ENCODE measurements at places on chromosomes 2 and 18.

DNA sequence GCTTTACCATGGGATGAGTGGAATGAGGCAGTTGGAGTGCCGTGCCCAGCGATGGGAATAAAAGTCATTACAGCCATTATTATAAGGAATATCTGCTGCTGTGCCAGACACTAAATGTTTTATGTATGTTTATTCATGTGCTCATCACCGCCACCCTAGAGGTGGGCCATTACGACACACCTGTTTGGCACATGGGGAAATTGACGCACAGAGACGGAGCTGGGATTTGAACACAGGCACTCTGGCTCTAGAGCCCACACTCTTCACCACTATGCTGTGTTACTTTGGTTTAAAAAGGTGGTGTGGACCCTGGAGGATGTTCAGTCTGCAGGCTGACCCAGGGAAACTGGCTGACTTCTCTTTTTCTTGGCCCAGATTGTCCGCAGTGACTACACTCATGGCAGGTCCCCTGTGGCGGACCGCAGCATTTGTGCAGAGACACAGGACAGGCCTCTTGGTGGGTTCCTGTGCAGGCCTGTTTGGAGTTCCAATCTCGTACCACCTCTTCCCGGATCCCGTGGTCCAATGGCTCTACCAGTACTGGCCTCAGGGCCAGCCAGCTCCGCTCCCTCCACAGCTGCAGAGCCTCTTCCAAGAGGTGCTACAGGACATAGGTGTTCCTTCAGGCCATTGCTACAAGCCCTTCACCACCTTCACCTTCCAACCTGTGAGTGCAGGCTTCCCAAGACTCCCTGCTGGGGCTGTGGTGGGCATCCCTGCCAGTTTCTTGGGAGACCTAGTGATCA, 1.6 kb downstream of the TMEM177 start:
- no peak for DNase-seq

DNA sequence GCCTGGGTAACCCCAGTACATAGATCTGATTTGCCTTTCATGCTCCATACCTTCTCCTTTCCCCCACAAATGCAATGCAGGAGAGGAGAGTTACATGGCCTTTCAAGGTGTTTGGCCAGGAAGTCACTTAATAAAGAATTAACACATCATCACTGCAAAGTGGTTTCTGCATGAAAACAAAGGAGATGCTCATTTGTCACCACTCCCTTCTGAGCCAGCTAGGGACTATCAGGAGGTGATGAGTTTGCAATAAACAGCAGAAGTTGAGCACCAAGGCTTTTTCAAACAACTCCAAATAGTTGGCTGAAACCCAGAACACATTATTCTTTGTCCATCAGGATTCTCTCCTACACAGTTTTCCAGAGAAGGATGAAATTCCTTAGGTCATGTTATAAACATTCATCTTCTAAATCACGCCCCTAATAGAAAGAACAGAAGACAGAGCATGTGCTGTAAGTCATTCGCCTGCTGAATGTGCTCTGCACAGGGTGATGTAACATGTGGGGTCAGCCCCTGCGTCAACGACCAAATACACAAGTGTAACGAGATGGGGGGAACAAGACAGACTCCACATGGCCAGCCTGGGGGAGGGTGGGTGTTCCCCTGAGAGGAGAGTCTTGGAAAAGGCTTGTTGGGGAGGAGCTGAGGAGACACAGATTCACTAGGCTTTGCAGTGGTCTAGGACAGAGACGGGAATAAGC, 87.3 kb upstream of the RMDN2 start:
- no peak for DNase-seq

DNA sequence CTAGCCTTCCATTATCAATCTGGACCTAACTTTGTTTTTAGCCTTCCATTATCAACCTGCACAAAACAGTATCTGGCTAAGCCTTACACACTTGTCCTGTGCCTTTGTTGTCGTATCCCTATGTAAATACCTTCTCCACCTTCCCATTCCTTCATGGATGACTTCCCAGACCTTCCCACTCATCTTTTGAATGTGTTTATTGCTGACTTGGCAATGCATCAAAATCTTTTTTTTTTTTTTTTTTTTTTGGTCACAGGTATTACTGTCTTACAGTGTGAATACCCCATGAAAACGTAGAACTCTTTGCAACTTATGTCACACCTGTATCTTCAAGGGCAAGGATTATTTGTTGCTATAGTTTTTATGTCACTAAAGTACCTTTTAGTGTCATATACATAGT, 25.7 kb downstream of the RPE start:
- no peak for DNase-seq

DNA sequence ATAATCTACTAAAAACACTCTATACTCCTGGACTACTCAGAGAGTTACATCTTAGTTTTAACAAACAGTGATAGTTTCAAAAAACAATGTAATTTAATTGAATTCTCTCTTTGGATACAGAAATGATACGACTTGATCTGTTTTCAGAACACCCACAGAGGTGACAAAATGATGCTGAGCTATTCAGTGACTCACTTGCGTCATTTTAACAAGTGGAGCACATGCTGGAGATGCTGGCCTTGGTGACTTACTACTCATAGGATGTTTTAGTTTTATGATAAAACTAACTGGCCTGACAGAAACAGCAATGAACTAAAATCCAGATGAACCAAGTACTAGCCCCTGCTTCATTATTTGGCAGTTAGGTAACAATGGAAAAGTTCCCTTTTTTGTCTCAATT, 101.3 kb upstream of the ITGB6 start:
- DNase-seq, result no peak

DNA sequence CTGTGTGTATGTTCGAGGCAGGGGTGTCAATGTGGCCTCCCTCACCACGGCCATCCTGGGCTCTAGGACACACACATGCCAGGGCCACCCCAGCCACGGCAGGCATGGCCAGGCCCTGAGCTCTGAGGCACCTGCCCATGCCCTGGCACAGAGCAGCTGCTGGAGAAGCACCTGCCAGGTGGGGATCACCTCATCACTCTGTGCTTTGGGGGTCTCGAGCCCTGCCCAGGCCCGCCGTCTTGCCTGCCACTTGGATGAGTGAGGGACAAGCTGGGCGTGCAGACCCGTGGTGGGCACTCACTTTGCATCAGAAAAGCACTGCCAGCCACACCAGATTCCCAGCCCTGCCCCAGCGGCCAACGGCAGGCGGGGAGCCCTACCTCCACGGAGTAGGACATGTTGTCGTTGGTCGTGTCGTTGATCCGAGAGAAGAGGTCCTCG, 33.1 kb downstream of the KIF1A start:
- DNase-seq, result no peak

GRCh38 chr18:74303936-74304335, 11.7 kb upstream of the C18orf63 start:
- no peak for DNase-seq

DNA sequence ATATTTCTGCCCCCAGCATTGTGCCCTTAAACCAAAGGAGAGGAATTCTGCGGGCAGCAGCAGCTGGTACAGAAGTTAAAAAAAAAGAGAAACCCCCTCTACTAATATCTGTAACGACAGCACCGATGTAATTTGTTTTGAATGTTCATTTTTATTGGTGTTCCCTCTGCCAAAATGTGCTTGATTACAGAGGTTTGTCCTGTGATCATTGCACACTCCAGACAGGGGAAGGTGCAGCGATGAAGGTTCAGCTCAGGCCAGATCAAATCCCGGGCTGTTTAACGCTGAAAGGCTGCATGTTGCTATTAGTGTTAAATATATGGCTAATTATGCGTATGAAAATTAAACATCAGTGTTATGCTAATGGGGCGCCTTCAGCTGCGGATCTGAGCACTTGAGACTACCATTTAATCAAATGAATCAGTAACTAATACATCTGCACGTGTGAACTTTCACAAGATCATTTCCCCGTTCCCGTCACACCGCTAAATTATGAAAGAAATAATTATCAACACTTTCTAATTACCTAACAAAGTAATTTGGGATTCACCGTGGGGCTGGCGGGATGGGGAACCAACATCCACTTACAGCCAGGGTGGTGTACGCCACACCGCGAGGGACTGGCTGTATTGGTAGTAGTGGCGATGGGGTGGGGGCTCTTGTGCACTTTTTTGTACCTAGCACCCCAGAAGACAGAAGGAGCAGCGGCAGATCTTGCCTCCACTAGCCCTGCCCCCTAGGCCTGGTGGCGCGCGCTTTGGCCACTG, 1.5 kb upstream of the DLX1 start:
- DNase-seq, result no peak

DNA sequence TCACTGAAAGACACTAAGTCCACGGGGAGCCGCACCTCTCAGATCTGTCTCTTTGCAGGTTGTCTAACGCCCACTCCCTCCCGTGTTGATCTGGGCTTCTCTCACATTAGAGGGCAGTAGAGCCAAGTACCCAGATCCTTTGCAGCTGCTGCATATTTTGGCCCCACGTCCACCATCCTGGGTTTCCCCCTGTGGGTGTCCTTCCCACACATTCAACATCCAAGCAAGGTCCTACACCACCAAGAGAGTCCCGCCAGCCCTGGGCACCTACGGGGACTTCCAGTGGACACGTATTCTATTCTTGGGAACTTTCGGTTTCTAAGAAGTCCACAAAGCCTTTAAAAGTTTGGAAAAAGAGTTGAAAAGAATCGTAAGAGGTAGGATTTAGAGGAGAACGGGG, 116.6 kb downstream of the ATL2 start:
- no peak for DNase-seq

DNA sequence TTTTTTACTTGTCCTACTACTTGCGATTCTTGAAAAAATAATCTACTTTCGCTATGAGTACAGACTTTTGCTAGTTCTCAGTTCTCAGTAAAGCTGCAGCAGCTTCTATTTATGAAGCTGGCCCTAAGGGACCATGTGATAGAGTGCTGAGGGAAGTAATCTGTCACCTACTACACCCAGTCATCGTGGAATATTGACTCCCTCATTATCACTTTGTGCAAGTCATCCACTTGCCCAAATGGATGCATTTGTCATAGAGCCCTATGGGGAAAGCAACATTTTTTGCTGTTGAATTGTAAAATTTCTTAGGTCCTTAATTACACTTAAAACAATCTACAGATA, 1919.8 kb downstream of the SUCLG1 start:
- DNase-seq, result no peak

- no peak for DNase-seq
Observed at GRCh38 chr2:20443276-20443920, 3.5 kb upstream of the RHOB start.

DNA sequence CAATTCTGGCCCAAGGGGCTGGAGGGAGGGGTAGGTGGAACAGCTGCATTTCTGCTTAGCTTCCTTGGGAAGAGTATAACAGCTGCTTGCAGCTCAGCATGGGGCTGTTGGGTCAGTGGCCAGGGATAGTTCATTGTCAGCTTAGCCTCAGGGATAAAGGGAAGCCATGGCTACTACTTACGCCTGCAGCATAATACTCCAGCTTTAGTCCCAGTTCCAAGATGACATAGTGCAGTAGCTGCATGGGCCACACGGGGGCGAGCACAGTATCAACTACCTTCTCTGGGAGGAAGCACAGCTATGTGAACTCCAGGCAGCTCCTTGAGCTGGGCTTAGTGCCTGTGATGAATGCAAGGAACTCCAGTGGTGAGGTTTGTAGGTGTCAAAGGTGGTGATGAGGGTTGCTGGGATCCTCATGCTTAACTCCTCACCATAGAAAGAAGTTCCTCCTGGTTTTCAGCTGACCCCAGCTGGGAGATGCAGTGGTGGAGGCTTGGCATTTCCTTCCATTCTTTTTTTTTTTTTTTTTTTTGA, 35.4 kb upstream of the RHOB start:
- peak; percentile 49 for DNase-seq

GRCh38 chr2:102049756-102050443, 58.1 kb downstream of the IL1R2 start:
- DNase-seq, result no peak

GRCh38 chr2:120878970-120879369, 143.3 kb downstream of the GLI2 start:
- no peak for DNase-seq

DNA sequence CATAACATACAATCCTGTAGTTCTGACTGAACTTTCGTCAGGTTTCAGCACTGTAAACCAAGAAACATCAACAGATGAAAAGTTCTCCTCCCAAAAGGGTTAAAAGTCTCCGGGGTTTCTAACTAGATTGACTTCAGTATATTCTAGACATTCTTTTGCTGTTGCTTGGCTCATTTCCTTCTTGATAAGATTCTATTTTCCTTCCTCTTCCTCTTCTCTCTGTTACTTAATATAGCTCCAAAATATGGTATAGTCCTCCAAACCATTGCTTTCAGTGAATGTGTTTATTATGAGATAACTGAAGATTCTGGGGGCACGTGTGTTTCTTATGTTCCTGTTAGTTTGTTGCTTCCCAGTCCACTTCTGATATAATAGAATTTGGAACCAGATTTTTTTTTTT, 46.4 kb upstream of the MAP4K3 start:
- DNase-seq, result no peak

GRCh38 chr2:231710799-231711676, 2.7 kb downstream of the PTMA start:
- DNase-seq, result no peak

GRCh38 chr2:223854741-223855140, 17.4 kb upstream of the AP1S3 start:
- no peak for DNase-seq

DNA sequence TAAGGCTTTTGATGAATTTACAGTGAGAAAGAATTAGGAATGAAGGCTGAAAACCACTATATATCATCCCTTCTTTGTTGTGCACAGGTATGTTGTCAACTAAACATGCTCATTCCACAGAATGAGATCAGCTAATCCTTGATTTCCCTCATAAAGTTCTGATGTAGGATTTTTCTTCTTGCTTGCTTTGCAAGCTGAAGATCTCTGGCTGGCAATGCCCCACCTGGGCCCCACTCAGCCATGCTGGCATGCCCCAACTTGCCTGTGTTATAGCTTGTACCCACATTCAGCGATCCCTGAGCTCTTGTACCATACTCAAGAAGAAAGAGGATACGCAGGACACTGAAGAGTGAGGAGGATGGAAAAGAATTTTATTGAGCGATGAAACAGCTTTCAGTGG, 18.0 kb upstream of the SERPINB11 start:
- DNase-seq, result no peak

GRCh38 chr2:221120643-221121042, 451.5 kb downstream of the EPHA4 start:
- no peak for DNase-seq
